Glutamatergic neuron (in vitro differentiated cells): ENCODE measurements at places on chromosomes 1 and 21.

DNA sequence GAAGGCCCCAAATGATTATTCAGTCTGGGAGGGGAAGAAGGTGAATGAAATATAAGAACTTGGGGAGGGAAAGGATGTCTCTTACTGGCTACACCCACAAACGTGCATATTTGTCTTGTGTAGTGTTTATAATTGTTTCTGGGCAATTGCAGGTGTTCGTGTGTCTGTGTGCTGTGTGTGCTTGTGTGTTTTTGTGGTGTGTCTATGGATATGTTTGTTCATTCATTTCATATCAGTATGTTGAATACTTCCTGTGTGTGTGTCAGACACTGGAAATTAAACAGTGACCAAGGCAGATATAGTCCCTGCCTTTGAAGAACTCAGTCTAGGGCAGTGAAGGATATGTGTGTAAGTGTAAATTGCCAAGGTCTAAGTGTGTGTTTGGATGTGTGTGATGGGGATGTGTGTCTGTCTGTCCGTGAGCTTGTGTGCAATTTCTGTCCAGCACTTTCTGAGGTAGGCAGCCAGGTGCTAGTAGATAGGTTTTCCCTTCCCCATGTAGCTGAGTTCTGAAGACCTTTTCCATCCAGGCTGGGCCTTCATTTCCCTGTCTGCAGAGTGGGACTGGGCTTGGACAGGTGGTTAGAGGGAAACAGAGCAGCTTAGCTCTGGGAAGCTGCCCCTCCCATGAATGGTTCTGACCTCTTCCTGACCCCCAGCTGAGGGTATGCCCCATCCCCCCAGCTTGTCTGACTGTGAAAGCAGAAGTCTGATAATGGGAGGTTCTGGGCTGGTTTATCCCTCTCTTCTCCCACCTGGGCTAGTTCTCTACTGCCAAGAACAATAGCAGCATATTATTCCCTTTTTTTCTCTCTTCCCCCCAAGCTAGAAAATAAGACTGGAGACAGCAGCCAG, 3.8 kb downstream of the AGO1 start:
- DNase-seq, result peak; percentile 33

DNA sequence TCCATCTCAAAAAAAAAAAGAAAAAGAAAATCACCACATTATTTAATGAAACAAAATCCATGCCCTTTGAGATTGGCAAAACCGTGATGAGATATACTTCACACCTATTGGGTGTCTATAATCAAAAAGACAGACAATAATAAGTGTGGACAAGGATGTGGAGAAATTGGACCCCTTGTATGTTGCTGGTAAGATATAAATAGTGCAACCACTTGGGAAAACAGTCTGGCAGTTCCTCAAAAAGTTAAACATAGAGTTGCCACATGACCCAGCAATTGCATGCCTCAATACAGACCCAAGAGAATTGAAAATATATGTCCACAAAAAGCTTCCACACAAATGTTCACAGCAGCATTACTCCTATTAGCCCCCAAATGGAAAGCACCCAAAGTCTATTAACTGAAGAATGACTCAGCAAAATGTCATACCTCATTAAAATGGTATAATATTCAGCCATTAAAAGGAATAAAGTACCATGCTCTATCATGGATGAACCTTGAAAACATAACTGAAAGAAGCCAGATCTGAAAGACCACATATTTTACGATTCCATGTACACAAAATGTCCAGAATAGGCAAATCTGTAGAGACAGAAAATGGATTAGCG, 24.3 kb downstream of the LMOD1 start:
- no peak for DNase-seq

GRCh38 chr1:6025269-6026094, 20.2 kb upstream of the KCNAB2 start:
- no peak for DNase-seq

DNA sequence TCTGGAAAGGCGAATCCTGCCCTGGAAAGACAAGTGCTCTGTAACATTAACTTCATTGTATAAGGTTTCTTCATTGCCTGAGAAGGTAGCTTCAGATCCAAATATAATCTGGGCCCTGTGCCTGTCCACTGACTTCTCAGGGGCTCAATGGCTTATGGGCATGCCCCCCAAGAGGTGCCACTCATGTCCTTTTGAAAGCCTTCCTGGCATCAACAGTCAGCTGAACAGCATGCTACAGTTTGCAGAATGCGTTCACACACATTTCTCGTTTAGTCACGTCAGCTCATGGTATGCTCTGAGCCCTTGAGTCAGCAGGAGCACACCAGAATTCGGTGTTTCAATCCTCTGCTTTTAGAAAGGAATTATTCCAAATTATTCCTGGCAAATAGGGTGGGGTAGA, 23.8 kb downstream of the TMCC2 start:
- DNase-seq, result no peak
